Stimulated activated CD4-positive, alpha-beta T cell treated with anti-CD3 and anti-CD28 coated beads, TNF-alpha, amount 100 ng/mL, for 4 hours (primary cell): ENCODE measurements at places on chromosomes 1 and 21.

DNA sequence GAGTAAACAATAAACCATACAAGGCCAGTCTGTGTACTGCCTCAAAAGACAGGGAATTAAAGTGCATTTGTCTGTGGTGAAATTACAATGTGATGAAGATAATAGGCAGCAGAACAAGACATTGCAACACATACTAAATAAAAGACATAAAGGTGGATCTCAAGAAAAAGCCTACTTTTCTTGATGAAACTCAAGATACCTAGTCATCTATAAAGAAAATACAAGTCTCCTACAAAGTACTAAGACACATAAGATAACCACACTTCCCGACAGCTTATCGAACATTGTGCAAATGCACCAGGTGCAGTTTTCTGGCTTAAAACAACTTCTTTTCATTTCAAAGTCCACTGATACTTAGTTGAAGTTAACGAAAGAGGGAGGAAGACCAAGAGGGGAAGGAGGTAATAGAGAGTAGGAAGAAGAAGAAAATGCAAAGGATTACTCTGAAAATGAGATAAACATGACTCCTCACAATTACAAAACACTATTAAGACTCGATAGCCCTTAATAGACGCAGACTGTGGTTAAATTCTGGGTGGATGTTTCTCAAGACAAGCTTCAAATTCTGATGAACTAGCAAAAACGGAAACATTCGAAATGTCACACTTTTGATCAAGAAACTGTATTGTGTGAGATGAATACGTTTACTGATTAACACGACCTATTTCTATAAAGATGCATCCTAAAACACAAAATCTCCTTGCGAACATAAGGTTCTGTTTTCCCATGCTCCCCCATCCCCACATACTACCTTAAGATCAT, 2.0 kb downstream of the HNRNPR start:
- no peak for DNase-seq

- DNase-seq, result no peak
These were observed 854 bp downstream of the MYCL start for GRCh38 chr1:39900662-39901463.

GRCh38 chr1:206464456-206464964, 5.8 kb upstream of the IKBKE start:
- DNase-seq, result no peak

DNA sequence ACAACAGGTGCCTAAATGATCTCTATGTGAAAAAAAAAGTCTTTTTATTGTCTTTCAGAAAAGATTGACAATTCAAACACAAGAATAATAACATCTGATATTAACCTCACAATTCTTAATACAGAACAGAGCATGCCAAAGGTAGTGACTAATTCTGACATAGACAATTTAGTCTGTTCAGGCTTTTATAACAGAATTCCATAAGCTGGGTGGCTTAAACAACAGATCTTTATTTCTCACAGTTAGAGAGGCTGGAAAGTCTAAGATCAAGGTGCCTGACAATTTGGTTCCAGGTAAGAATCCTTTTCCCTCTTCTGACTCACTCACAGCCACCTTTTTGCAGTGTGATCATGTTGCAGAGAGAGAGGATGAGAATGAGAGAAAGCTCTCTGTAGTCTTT, 27.0 kb downstream of the DPYD start:
- DNase-seq, result no peak

- no peak for DNase-seq
These were observed 2.1 kb downstream of the ENTREP3 start for GRCh38 chr1:155253208-155253607.
